Panc1 (cell line): ENCODE measurements at places on chromosomes 13 and 19.

DNA sequence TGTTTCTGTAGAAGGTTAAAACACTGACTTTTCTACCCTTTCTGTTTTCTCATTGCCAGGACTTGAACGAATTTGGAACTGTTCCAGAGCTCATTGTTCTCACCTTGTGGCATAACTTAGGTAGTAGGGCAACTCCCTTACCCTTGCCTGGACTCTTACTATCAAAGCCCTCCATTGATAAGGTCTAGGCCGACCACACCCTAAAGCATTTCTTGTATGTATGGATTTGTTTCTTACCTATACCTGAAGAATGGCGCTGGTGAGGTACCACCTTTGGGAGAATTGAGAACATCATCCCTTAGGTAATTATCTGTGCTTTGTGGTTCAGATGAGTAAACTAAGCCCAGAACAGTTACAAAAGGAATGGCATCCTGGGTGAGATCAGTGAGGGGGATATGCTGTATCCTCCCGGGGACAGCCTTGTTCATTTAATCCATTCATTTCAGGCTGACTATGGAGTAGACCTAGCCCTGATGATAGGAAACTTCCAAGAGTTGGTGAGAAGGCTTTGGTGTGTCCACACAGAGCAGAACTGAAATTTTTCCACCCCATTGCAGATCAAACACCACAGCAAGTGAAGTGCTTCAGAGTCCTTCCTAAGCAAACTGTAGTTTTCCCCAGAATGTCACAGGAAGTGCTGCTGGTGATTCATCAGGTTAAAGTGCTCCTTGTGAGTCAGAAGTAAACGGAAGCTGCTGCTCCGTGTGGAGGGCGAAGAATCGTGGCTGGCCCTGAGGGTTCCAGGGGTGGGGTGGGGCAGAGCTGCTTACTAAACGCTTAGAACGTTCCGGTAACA is 113.0 kb downstream of the TEX26 start:
- peak overlapping the region; percentile 28; the same call in 1 of the 2 replicates for H3K4me3 ChIP-seq
- DNase-seq, result peak; percentile 50
- H3K27me3 ChIP-seq, result no peaks in the 10 kb centered on the region
- H3K36me3 ChIP-seq, result no peaks in the 10 kb centered on the region
- peak overlapping the region; percentile 89 for H3K27ac ChIP-seq

GRCh38 chr19:10780368-10780767 is 55.6 kb downstream of the TMED1 start:
- no peak overlapping the region for H3K27ac ChIP-seq
- H3K36me3 ChIP-seq, result no peaks in the 10 kb centered on the region; the same call in 1 of the 2 replicates
- no peaks in the 10 kb centered on the region for H3K27me3 ChIP-seq
- no peak for DNase-seq
- H3K4me1 ChIP-seq, result no peaks in the 10 kb centered on the region
- no peak overlapping the region for H3K4me3 ChIP-seq

DNA sequence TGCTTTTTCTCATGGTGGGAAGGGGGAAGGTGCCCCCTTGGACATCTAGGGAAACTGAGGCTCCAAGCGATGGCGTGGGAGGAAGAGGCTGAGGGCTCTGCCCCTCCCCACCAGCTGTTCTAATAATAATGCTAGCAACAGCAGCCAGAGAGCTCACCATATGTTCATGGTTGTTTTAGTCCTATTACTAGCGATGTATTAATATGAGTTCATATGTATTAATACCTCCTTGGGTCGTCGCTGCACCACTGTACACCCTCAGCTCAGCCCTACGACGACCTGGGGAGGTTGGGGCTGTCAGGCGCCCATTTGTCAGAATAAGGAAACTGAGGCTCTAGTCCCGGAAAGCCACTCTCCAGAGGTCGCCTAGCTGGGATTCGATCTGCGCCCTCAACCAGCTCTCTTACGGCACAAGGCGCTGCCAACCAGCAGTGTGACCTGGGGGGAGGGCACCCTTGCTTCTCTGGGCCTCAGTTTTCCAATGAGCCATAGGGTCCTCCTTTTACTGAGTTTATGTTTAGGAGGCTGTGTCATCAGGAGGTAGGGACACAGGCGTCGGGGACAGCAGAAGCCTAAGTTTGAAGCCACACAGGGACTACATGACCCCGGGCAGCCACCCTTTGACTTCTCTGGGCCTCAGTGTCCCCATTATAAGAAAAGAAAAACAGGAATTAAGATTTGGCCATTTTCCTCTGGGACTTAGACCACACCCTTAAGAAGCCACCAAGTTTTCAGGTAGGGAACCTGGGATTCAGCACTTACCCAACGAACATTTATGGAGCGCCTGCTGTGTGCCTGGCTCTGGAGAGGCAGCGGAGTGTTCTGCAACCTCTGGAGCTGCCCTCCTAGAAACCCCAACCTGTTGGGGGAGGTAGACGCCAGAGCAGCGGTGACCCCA is 664 bp downstream of the MAST3 start:
- DNase-seq, result no peak
- no peaks in the 10 kb centered on the region for H3K27me3 ChIP-seq
- H3K4me3 ChIP-seq, result peak overlapping the region; percentile 75
- peaks cover 9% of the 10 kb centered on the region; the same call in 1 of the 2 replicates for H3K4me1 ChIP-seq
- H3K36me3 ChIP-seq, result no peaks in the 10 kb centered on the region

- no peak for DNase-seq
- no peak overlapping the region for H3K4me3 ChIP-seq
- H3K27ac ChIP-seq, result no peak overlapping the region
- no peaks in the 10 kb centered on the region for H3K27me3 ChIP-seq
- H3K36me3 ChIP-seq, result peaks cover 14% of the 10 kb centered on the region
- 0 out of 2 replicates have a peak, but pooled peaks cover 2% of the 10 kb centered on the region for H3K4me1 ChIP-seq
Observed at GRCh38 chr13:21138561-21138960, 37.8 kb downstream of the SKA3 start.

DNA sequence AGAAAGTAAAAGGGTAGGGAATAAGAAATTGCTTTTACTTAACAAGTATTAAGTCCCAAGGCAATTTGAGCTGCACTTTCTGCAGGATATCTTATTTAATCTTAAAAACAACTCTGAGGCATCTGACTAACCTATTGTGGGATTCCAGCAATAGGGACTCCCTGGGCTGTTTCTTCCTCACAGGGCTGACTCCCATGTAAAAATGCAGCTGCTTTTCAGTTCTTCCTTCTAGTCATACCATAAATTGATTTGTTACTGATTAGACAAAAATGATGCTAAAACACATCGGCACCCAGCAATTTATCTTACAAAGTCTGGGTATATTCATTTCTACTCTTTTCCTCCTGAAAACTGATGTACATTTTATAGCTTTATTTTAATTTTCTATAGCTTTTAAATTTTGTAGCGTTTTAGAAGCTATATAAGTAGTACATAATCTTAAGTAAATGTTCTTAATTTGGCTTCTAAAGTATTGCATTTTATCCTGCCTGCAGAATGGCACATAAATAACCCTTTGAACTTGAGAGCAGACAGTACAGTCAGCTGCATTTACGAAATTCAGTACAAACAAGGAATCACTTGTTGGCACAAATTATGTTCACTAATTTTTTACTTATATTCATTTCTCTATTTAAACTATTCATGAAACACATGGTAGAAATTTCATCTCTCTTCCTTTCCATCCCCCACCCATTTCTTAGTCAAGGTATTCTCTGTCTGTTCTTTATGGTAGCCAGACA is 102.4 kb upstream of the FRY start:
- no peaks in the 10 kb centered on the region for H3K27me3 ChIP-seq
- no peak overlapping the region for H3K4me3 ChIP-seq
- H3K27ac ChIP-seq, result peak overlapping the region; percentile 20; the same call in 1 of the 2 replicates
- H3K4me1 ChIP-seq, result peaks cover 20% of the 10 kb centered on the region
- DNase-seq, result no peak
- no peaks in the 10 kb centered on the region for H3K36me3 ChIP-seq

- no peak overlapping the region for H3K27ac ChIP-seq
- no peak overlapping the region for H3K4me3 ChIP-seq
- no peaks in the 10 kb centered on the region for H3K27me3 ChIP-seq
- no peaks in the 10 kb centered on the region for H3K36me3 ChIP-seq
- DNase-seq, result no peak
Observed at GRCh38 chr13:60944863-60945262, 470.8 kb downstream of the PCDH20 start.

DNA sequence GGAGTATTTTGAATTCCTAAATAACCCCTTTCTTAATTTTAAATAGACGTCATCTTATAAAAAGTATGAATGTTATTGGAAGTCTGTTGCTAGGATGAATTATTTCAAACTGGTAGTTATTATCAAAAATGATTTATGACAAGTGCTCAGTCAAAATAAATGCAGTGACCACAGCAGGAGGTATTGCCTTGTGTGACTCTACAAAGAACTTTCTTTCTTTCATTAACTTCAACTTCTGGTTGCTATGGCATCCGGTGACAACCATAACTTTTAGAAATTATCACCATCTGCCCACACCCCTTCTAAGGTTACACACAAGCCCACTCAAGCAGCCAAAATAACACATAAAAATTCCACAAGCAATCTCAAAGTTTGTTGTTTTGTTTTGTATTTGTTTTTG is 189.9 kb downstream of the DACH1 start:
- no peak overlapping the region for H3K27ac ChIP-seq
- H3K4me3 ChIP-seq, result no peak overlapping the region
- no peak for DNase-seq
- H3K27me3 ChIP-seq, result no peaks in the 10 kb centered on the region
- H3K36me3 ChIP-seq, result no peaks in the 10 kb centered on the region

DNA sequence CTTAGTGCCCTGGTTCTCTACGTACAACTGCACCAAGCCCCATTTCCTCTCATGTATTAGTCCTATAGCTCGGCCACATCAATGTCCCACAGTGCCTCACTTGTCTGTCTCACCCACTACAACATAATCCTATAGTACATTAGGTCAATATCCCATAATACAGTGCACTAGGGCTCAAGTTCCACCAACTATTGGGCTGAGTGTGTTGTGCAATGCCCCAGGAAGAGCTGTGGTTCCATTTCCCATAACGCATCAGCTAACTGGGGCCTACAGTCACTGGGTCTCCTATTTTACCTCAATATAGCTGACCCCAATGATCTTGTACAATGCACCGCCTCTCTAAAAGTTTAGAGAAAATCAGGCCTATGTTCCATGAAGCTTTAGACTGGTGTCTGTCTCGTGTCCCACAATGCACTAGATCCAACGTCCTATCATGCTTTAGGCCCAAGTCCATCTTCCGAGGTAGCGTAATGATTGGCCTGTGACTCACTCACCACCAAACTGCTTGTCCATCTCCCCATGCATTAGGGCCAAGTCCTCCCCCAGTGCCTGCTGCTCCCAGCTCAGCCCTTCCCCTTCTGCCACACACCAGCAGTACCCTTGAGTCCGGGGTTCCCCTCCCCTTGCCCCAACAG is 21.8 kb downstream of the TSKS start:
- H3K27ac ChIP-seq, result no peak overlapping the region
- H3K4me1 ChIP-seq, result no peaks in the 10 kb centered on the region

- no peaks in the 10 kb centered on the region for H3K27me3 ChIP-seq
- no peak for DNase-seq
- no peaks in the 10 kb centered on the region for H3K36me3 ChIP-seq
- no peak within 1 kb of the TSS for H3K27ac ChIP-seq
Observed at GRCh38 chr19:14582894-14583340, at the start of gene CLEC17A. Gene CLEC17A, plus strand, starts transcription at chr19:14583084. Its CDS starts 77 bp downstream, at chr19:14583161.

DNA sequence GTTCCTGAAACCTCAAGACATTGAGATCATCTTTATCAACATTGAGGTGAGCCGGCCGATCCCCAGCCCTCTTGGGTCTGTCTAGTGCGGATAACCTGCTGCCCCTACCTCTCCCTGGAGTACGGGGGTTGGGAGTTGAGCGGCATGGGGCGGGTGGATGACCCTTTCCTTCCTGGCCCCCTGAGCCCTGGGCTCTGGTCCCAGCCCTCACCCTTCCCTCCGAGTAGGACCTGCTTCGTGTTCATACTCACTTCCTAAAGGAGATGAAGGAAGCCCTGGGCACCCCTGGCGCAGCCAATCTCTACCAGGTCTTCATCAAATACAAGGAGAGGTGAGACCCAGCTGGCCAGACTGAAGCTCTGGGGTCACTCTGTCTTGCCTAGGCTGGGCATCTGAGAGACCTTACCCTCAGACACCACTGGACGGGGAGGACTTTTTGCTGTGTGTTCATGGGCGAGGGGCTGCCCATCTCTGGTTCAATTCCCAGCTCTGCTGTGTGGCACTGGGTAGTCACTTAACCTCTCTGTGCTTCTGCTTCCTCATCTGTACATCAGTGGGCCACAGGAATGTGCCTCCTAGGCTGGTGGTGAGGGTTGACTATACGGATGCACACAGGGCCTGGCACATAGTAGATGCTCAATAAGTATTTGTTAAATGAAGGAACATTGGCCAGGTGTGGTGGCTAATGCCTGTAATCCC is 52.7 kb downstream of the VAV1 start:
- no peaks in the 10 kb centered on the region for H3K36me3 ChIP-seq
- no peaks in the 10 kb centered on the region for H3K4me1 ChIP-seq
- H3K4me3 ChIP-seq, result no peak overlapping the region
- H3K27me3 ChIP-seq, result no peaks in the 10 kb centered on the region
- no peak overlapping the region for H3K27ac ChIP-seq

DNA sequence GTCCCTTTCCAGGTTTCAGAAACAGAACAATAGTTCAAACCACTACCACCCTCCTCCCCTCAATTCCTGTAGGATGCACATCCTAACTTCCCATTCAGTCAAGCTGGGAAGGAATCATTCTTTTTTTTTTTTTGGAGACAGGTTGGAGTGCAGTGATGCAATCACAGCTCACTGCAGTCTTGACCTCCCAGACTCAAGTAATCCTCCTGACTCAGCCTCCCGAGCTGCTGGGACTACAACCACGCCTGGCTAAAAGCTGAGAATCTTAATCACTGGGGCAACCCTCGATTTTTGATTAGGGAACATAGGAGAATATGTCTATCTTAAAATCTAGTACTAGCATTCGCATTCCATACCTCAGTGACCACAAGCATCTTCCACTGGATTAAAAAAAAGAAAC is 146.2 kb downstream of the ABCC4 start:
- H3K27ac ChIP-seq, result peak overlapping the region; percentile 54; the same call in 1 of the 2 replicates
- H3K4me3 ChIP-seq, result no peak overlapping the region
- peaks cover 15% of the 10 kb centered on the region for H3K4me1 ChIP-seq

- DNase-seq, result no peak
- H3K27ac ChIP-seq, result no peak overlapping the region
- H3K4me3 ChIP-seq, result no peak overlapping the region
Observed at GRCh38 chr13:113794764-113795173, 35.7 kb downstream of the TMEM255B start.

DNA sequence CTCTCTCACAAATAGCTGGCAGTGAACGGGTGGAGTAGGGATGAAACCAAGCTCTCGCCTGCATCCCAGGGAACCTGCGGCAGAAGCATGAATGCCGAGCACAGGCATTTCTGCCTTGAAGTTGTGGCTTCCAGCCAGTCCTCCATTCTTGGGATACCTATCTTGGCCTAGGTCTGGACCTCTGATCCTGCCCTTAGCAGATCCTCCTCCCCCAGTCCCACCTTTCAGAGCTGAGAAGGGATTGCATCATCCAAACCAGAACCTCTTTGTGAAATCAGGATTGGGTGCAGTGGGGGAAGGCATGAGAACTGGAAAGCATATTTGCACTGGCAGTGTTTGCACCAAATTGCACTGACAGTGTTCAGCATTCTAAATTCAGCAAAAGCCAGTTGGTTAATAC is 5.8 kb downstream of the ZNF780A start:
- H3K4me1 ChIP-seq, result peaks cover 20% of the 10 kb centered on the region
- H3K27ac ChIP-seq, result peak overlapping the region; percentile 40
- DNase-seq, result no peak
- no peaks in the 10 kb centered on the region for H3K27me3 ChIP-seq
- H3K4me3 ChIP-seq, result peak overlapping the region; percentile 0

GRCh38 chr13:105599477-105600037 is 935.9 kb downstream of the EFNB2 start:
- no peaks in the 10 kb centered on the region for H3K27me3 ChIP-seq
- DNase-seq, result no peak
- no peak overlapping the region for H3K4me3 ChIP-seq
- no peak overlapping the region for H3K27ac ChIP-seq
- no peaks in the 10 kb centered on the region for H3K36me3 ChIP-seq
